Cortex of kidney (tissue), 1 donor: ENCODE measurements at places on chromosomes 5 and 9.

GRCh38 chr5:43192558-43193180 is 644 bp downstream of the NIM1K start:
- no peak for DNase-seq

DNA sequence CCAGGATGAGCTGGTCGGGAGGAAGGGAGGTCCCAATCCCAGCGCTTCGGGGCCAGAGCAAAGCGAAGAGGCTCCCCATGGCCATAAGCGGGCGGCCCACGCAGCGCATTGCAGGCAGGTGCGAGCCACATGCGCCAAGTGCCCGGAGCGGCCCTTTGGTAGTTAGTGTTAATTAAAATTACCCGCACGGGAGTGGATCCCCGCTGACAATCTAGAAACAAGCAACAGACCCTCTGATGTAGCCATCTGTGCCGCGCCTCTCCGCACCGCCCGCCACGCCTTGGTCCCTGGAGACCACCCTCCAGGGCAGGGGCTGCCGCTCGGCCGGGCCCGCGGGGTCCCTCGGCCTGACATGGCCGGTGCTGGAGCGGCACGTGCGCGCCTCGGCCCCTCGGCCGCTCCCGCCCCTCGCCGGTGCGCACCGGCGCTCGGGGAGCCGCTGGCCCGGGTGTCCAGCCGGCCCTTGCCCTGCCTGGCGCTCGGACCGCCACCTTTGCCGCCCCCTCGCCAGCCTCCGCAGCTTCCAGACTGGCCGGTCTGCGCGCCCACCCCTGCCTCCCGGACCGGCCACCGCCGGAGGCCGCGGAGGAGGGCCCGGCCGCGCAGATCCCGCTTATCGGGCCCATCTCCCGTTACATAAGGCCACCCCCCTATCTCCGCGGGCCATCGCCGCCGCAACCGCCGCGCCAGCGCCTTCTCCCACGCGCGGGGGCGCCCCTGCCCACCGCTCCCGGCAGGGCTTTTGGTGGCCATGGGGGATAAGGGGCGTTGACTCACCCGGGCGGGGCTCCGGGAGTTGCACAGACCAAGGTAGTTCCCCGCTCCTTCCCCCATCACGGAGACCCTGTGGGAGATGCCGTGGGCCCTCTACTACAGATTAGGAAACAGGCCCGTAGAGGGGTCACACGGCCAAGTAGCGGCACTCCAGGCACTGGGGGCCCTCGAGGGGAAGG is 1.9 kb upstream of the IL13 start:
- DNase-seq: no peak

GRCh38 chr9:115194216-115194615 is 76.3 kb upstream of the TNC start:
- no peak for DNase-seq

GRCh38 chr9:37337301-37337890 is 85.1 kb upstream of the GRHPR start:
- no peak for DNase-seq

GRCh38 chr9:109471475-109472393 is 26.4 kb downstream of the PTPN3 start:
- no peak for DNase-seq

DNA sequence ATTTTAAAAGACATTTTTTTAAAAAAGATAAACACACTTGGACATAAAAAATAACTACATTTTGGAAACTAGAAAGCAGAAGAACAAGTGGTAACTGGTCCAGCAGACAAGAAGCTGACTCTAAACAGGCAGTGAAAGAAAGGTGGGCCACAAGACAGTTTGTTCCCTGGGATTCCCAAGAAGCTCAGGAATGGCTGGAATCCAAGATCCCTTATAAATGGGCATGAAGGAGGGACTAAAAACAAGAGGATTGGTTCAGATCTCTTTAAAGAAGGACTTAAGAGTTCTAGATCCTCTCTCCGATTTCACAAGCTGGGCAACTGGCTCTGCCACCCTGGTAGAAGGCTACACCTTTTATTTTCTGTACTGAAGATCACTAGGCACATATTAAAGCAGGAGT is 102.8 kb downstream of the ARL15 start:
- no peak for DNase-seq

DNA sequence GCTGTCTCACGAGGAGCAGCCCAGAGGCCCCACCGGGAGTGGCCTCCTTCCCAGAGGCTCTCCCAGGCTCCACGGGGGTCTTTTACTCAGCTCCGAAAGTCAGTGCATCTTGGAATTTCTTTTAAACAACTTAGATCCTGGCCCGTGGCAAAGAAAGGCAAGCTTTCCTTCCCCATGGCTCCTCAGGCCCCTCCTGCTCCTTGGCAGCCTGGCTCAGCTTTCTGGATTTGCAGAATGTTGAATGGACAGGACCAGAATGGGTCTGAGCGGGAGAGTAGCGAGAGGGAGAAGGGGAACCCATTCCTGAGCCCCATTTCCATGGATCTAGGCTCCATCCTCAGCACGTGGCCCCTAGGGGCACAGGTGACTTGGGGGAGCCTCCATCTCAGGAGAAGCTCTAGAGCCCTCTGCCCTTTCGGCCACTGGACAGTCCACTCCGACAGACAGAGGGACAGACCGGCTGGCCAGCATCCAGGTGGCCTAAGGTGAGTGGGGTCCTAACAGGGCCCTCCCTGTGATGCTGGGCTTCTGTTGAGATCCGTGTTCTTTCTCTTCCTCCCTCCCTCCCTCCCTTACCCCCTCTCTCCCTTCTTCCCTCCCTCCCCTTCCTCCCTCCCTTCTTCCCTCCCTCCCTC is 173.9 kb upstream of the PPP1R26 start:
- DNase-seq: no peak

DNA sequence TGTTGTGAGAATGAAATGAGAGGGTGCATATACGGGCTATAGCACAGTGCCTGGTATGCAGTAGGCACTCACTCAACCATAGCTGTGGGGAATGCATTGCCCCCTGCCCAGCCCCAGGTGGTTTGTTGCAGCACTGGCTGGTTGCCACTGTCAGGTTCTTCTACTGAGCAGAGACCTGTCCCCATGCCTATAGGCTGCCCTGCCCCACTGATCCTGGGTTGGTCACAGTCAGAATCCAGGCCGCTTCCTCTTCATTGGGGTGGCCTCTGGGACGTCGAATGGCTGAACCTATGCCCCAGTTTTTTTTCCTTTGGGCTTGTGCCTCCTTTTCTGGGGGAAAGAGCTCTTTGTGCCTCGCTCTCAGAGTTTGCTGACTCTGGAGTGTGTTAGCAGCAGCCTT is 74.6 kb downstream of the RGS3 start:
- no peak for DNase-seq

- no peak for DNase-seq
These were observed 1911.9 kb upstream of the WWC1 start for GRCh38 chr5:166379517-166379916.
